ENCODE measurements at places on chromosomes 6 and 20.

- DNase-seq: no peak
Observed at GRCh38 chr20:12790859-12791258, 217.9 kb upstream of the SPTLC3 start.

GRCh38 chr6:7178280-7178679 lies 70.5 kb downstream of the RREB1 start:
- no peak for DNase-seq

GRCh38 chr6:131451321-131452144 lies 121.5 kb upstream of the ARG1 start:
- DNase-seq: no peak

GRCh38 chr6:29553268-29554057 lies 6.1 kb downstream of the UBD start:
- no peak for DNase-seq

DNA sequence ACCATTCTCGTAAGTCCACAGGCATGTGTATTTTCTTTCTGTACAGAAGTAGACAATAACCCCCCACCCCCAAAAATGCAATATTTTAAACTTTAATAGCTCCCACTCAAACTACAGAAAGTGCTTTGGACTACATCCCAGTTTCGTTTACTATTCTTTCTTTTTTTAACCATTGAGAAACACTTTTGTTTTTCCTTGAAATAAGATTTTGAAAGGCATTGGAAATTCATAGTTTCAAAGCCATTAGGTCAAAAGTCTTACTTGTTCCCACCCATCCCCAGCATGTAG lies 140.0 kb downstream of the KIF16B start:
- no peak for DNase-seq

GRCh38 chr6:13484138-13484708 lies 3.2 kb downstream of the GFOD1 start:
- no peak for DNase-seq

GRCh38 chr20:57259121-57259937 lies 7.1 kb downstream of the BMP7 start:
- DNase-seq: no peak

Measured in COR-L47 (cell line).